T-cell (primary cell): ENCODE measurements at places on chromosomes 11 and 22.

DNA sequence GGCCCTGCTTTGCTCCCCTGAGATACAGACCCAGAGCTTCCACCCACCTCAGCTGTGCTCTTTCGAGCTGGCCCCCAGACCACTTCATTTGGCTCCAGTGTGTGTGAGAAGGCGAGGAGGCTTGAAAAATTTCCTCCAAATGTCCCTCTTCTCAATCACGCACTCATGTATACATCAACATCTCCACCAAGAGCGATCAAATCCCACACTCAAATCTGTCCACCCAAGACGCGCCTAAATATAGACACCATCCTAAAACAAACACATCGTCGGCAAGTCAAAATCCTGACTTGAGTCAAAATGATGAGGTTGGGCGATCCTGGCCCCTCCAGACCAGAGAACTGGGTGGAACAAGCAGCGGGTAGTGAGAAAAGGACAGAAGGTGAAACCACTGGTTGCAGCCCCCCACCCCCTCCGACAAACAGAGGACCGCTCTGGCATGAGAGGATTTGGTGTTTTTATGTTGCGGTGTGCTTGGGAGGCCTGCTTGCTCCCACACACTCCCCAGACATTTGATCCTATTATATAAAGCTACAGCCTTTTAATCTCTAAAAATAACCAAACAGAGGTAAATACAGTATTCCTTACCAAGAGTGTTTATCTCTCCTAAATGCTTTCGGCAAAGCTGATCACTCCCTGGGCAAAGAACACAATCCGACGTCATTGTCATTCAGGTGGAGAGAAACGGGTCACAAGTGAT is 10.2 kb downstream of the MN1 start:
- no peak for DNase-seq

DNA sequence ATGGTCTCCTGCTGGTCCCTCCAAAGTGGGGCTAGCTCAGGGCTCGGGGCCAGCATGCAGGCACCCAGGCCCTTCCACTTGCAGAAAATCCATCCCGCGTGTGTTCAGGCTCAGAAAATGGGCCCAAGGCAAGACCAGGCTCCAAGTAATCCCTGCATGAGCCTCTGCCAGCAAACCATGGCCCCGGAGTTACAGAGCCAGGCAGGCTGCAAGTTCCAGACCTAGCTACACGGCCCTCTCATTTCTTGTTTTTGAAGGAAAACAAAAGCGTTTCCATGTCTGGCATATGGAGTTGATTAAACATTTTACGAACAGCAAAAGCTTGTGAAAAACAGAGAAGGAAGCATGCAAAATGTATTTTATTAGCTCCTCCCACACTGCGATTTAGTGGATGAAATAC is 29.7 kb downstream of the KIAA0930 start:
- no peak for DNase-seq

GRCh38 chr11:111776398-111777093 is 10.4 kb upstream of the PPP2R1B start:
- no peak for DNase-seq

DNA sequence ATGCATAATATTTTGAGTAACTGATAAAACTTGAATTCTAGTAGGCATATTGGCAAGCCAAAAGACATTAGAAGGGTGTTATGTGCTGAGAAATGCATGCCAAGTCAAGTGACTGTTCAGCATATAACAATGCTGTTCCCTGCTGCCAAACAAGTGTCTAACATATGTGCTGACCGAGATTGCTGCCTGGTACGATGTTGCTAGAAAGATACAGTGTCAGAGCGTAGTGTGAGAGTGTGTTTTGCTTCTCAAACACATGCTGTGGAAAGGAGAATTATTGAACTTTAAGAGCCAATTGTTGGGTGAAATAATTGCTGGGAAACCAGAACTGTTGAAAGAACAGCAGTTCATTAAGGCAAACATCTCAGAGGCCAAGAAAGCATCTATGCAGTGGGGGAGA is 71.3 kb upstream of the GRIA4 start:
- DNase-seq, result no peak

DNA sequence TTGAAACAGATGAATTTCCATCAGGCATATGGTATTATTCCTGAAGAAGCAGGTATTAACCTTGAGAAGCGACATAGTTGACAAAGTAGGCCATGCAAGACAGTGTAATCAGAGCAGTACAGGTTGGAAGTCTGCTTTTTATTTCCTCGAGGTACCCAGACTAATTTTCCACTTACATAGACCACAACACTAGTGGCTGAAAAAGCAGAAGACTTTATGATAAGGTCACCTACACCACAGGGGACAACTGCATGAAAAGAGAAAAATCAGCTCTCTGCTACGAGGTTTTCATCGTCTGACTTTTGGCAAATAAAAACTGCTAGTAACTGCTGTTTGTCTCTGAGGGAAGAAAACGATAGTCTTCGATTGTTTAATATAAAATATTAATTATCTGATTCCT is 77.5 kb downstream of the CNTN5 start:
- DNase-seq, result no peak

- DNase-seq, result no peak
Measured at GRCh38 chr22:37551981-37552380, 8.3 kb upstream of the CDC42EP1 start.

DNA sequence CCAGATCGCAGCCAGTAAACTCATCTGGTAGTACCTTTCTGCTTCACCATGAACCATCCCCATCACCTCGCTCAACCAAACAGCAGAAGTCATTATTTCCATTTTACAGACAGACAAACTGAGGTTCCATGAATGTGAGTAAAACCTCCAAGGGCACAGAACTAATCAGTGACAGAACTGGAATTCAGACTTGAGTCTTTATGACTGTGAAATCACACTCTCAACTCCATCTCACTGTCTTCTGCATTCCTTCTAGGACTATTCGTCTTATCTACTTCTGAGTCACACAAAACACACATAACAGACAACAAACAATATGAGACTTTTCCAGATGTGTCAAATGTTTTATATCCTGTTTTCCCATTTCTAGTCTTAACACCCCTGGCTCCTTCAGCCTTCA is 9.3 kb upstream of the NUP50 start:
- DNase-seq, result no peak

GRCh38 chr11:116544721-116545120 is 228.1 kb downstream of the BUD13 start:
- no peak for DNase-seq

- DNase-seq, result no peak
Measured at GRCh38 chr11:125343086-125343717, 152.9 kb downstream of the FEZ1 start.

- no peak for DNase-seq
Measured at GRCh38 chr11:32890843-32891656, 1.6 kb upstream of the QSER1 start.

GRCh38 chr11:72582206-72583176 is 91.7 kb downstream of the PDE2A start:
- DNase-seq, result no peak

DNA sequence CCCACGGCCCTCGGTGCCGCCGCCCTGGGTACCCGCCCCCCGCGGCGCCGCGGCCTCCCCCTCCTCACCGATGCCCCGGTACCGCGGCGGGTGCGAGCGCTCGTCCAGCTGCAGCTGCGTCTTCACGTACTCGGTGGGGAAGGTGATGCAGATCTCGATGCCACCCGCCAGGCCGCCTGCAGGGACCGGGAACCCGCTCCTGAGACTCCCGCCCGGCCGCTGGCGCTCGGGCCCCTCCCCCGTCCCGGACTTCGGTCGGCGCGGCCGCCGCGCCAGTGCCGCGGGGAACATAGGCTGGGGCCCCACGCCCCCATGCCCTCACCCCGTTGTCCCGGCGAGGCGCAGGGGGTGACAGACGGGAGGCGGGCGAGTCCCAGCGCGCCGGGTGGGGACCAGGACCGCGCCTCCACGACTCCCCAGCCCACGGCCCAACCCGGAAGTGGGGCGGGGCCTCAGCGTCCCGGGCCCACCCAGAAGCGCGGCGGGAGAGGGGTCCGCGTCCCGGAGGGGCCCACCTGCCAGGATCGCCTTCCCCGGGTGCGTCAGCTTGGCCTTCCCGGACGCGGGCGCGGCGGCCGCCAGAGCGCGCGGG is 375 bp downstream of the SLC25A1 start:
- DNase-seq, result peak; percentile 21

DNA sequence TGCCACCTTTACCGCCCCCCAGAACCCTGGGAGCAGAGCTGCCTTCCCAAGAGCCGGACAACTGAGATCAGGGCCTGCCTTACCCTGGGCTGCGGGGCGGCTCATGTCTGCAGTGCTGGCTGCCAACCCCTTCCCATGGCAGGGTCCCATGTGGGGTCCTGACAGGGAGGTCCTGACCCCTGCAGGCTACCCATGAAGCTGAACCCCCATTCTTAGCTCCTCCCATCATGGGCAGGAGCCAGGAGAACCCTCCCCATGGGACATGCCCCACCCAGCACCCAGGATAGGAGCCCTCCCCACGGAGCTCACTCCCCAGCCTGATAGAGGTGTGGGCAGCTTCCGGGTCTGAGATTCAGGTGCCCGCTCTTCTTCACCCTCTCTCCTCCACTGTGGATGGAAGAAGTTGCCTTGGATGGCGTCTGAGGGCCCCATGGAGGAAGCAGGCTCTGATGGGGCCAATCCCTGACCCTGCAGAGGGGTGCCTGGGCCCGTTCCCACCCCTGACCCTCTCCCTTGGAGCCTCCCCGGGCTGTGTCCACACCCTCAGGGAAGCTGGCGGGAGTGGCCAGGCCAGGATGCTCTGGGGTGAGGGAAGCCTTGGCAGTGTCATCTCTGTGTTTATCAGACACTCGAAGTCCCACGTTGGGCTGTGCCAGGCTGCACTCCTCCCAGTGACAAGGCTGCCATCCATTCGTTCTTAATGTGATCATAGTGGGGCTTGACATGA is 1508.2 kb downstream of the BRD1 start:
- no peak for DNase-seq

DNA sequence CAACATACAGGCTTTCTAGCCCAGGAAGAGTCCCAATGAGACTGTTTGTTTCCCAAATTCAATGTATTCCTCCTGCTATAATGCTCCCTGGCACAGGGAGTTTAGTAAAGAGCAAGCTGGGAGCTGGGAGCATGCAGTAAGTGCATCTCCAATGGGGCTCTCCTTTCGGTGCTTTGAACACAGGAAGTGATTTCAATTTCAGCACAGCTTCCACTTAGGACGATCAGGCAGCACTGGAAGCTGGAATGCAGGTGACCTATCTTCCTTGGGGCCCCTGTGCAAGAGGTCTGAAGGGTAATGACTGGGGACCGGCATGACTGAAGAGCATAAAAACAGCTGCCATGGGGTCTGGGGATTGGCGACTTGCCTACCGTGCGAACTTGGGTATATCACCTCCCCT is 76.0 kb downstream of the LARGE1 start:
- no peak for DNase-seq
